ENCODE measurements at places on chromosomes 6 and 20.

DNA sequence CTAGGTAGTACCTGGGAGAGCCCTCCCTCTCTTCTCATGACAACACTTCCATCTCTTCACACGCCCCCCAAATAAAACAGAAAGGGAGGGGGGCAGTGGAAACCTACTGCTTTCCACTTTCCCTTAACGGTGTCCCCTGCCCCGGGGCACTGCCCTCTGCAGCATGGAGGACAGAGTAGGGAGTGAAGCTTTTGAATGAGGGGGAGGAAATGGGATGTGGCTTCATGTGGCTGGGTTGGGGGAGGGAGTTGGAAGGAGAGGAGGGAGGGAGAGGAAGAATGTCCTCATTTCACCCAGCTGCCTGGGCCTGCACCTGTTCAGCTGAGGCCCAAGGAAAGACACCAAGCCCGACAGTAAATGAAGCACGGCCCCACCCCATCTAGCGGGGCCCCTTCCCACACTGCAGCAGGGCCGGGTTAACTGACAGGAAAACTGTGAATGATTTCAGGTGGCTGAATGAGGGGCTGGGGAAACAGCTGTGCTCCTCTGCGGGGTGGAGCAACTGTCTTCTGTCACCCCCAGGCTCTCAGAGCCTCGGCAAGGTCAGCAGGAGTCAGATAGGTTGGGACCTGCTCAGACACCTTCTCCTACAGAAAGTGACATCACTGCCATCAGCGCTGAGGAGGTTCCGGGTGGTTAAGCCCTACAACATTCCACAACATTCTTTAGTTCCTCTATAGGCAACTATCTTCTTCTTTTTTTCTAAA is 40.0 kb upstream of the TAF8 start:
- peak; percentile 13 for DNase-seq

- no peak for DNase-seq
These were observed 122.6 kb downstream of the GPX5 start for GRCh38 chr6:28648035-28648877.

DNA sequence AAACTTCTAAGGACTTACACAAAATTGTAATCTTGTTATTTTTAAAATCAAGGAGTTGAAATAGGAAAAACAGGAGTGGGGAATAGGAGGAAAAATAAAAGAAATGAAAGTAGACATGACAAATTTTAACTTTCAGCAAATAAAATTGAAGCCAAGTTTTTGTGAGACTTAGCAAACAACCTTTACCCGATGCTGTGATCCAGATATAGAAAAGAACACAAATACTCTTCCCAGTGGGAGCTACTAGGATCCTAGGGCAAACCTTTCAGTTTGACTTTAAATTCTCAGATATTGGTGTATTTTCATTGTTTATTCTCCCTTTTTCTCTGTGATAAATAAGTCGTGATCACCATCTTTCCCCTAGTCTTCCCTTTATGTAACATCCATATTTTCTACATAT is 968.7 kb upstream of the CITED2 start:
- DNase-seq: no peak

- DNase-seq: no peak
These were observed 472.5 kb upstream of the BTBD3 start for GRCh38 chr20:11445161-11445560.

Data from NCI-H2029 treated with DMSO at 0.1 percent for 48 hours (cell line).